Vagina (tissue), 2 donors: ENCODE measurements at places on chromosomes 1 and 21. TPM values are rescaled to one million over a fixed set of nuclear protein-coding genes. Genes with fewer than 3 reads are reported as not detected.

DNA sequence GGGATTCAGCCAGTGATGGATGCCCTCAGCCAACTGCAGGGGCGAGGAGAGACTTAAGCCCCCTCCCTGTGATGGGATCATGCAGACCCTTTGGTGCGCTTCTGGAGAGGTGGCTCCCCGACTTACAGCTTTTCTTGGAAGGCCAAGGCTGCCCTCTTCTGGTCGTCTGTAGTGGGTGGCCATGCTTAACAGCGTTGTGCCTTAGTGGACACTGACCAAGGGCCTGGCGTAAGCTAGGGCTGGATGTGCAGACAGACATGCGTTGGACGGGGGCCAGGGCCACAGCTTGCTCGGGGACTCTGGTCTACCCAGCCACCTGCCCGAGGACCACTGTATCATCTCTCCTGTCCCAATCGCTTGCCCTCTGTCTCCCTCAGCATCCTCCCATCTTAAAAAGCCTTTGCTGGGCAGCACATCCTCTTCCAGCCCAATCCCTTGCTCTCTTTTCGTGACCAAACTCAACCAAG is 5.5 kb downstream of the AZIN2 start:
- DNase-seq, result no peak

GRCh38 chr1:88608139-88608943 is 75.7 kb upstream of the PKN2 start:
- DNase-seq, result no peak

- no peak for DNase-seq
These were observed 22.9 kb upstream of the PHGDH start for GRCh38 chr1:119688810-119689209.

SMIM1 gene
- not detected for total RNA-seq

TSNAX gene
- total RNA-seq, result 20.4 TPM

CHD5 gene
- total RNA-seq, result 2.0 TPM
